Dermis lymphatic vessel endothelial cell (primary cell): ENCODE measurements at places on chromosomes 1 and 21. TPM values are rescaled to one million over a fixed set of nuclear protein-coding genes. Genes with fewer than 3 reads are reported as not detected.

Gene PLA2G2F
- total RNA-seq: not detected in 2 replicates

Gene OR2L2
- not detected in 2 replicates for total RNA-seq

Gene CAMSAP2
- 33.9 and 37.9 TPM in 2 replicates for total RNA-seq

Gene TRNP1
- 0.98 and 1.7 TPM in 2 replicates for total RNA-seq
